ENCODE measurements at places on chromosomes 16 and 17.

GRCh38 chr17:39357986-39358385, 43.4 kb downstream of the FBXL20 start:
- DNase-seq: no peak

GRCh38 chr16:81938326-81939163, 72.7 kb downstream of the SDR42E1 start:
- DNase-seq: no peak

- DNase-seq: no peak
Measured at GRCh38 chr16:1535391-1536291, 2.2 kb downstream of the TMEM204 start.

GRCh38 chr17:30600830-30601494, 123.8 kb downstream of the GOSR1 start:
- DNase-seq: peak; percentile 40

- no peak for DNase-seq
Measured at GRCh38 chr17:50332196-50332595, 13.7 kb upstream of the XYLT2 start.

- DNase-seq: no peak
Measured at GRCh38 chr16:81263470-81264220, 25.2 kb downstream of the BCO1 start.

GRCh38 chr17:58329810-58330537, 1.4 kb upstream of the TSPOAP1 start:
- no peak for DNase-seq

GRCh38 chr16:23827057-23827456, 8.7 kb upstream of the PRKCB start:
- DNase-seq: no peak

GRCh38 chr17:67353929-67354574, 12.3 kb downstream of the PSMD12 start:
- no peak for DNase-seq

GRCh38 chr17:37543637-37544052, 54.0 kb downstream of the DUSP14 start:
- no peak for DNase-seq

DNA sequence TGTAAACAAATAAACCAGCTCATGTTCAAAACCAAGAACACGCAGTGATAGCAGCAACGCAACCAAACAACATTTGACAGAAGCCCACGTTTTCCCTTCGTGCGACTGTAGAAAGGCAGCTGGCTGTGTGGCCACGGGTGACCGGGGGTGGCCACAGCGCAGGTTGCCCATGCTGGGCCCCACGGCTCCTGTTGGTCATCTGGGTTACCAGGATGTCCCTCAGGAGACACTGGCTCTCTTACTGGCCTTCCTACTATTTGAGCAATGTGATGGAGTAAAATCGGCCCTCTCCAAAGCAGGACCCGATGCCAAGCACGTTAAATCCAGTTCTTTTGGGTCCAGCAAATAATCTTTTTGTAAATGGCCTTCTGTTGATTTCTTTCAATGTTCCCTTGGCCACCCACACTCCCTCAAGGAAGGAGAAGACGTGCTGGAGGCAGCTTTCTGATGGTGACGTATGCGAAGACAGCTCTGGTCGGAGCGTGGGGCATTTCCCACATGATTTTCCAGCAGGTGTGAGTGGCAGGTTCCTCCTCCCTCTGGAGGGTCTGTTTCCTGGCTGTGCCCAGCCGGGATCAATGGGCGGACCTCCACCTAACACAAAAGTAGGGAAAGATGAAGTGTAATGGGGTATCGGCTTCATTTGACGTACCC, 143.1 kb upstream of the CHMP6 start:
- DNase-seq: no peak

All from GM10248 (cell line).